CD4-positive, alpha-beta T cell treated with Interleukin-10 for 1 hour (primary cell): ENCODE measurements at places on chromosomes 7 and 10.

GRCh38 chr7:90409667-90410066 lies 6.4 kb downstream of the CLDN12 start:
- no peak for DNase-seq

GRCh38 chr10:125399289-125399688 lies 238.9 kb upstream of the CTBP2 start:
- DNase-seq, result no peak

DNA sequence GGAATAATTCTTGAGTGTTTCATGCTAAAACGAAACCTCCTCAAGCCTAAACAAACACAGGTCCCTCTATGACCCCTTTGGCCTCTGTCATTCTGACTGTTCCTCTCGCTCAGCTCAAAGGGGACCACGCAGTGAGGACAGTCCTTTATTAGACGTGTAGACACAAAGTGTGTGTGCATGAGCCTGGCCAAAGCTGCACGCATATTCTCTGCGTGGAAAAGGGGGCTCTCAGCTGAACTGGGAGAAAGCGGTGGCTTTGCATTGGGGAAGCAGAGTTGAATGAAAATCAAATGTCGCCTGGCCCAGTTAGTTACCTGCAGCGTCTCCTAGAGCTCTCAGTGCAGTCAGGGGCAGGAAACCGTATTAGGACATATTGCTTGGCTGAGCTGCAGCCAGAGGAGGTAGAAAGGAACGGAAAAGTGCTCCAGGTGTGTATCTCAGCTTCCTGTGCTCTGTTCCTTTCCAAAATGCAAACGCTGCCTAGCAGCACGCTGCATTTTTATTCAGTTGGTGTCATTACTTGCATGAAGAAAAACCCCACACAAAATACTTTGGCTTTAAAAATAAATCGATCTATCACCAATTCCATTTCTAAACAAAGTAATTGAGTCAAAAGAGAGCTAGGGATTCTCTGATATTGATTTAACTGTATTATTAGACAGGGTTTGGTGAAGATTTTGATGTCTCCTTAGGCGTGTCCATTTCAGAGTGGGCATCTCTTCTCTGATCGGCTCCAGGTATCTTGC lies 4.9 kb downstream of the GATA3 start:
- DNase-seq, result no peak

DNA sequence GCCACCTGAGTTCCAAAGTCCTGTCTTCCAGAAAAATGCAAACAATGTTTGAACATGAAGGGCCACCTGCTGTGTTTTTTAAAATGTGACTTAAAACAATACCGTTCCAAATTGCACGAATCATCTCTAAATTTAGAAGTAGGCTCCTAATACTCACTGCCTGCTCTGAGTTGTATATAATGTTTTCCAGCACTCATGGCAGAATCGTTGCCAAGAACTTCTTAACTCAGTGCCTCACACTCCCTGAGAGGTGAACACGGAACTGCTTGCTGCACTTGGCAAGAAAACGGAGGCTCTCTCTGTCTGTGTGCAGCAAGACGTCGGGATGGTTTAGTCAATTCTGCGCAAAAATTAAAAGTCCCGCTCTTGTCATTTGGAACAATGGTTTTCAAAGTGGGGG lies 757.3 kb upstream of the AUTS2 start:
- DNase-seq, result no peak

DNA sequence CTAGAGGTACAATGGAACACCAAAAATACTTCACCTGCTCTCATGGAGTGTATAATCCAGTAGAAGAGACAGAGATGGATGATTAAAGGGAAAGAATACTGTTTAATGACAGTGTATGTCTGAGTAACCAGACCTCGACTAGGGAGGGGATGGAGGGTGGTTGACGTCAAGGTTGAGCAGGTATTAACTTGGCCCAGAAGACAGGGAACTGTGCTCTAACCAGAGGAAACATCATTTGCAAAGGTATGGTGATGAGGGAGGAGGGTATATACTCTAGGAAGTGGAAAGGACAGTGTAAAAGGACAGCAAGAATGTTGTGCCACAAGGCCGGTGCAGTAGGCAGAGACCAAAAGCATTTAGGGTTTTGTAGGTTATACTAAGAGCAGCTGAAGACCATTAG lies 2.9 kb downstream of the MIOS start:
- no peak for DNase-seq

DNA sequence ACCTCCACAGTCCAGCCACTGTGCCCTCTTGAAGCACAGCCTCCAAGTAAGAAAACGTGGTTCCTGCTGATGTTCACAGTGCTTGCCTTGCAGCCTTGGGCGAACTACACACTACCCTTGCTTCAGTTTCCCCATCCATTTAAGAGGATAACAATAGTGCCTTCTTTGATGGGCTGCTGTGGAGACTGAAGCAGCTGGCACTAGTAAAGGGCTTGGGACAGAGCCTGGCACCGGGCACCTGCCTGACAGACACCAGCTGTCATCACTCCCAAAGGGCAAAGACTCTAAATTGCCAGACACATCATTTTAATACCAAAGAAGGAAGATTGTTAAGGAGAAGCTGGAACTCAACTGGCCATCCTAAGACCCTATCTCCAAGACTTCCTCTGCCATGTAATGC lies 3.1 kb upstream of the C10orf90 start:
- DNase-seq, result no peak

DNA sequence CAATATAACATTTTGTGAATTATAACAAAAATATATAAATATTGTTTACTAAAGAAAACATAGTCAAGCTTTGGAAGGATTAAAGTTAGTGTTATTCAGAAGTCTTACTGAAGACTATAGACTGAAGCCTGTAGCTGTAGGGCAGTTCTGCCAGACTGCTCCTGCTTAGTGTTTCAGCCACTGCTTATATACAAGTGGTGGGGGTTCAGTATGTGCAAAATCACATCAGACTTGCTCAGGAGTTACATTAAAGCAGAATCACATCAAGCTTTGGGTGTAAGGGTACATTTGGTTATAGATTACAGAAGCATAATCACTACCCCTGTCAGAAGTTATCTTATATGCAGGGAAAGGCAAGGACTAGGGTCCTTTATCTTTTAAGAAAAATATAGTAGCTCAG lies 653.8 kb downstream of the ANKRD7 start:
- no peak for DNase-seq

- no peak for DNase-seq
These were observed 28.4 kb downstream of the PLXNA4 start for GRCh38 chr7:132547821-132548220.

DNA sequence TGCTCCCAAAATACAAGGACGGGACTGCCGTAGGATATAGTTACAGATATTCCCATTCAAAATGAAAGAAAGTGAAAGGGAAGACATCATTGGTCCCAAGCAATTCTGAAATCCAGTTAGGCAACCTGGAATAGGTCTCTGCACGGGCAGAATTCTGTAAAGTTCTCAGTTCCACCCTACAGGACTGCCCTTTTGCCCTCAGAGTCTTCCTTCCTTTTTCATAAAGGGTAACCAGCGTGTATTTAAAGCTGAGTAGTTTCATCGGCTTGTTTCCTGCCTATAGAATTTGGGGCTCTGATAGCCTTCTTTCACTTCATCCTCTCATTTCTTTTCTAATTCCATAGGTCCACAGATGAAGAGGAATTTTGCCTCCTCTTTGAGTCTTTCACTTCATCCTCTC lies 20.0 kb downstream of the COPG2 start:
- DNase-seq, result no peak

GRCh38 chr7:124187962-124188361 lies 155.1 kb upstream of the TMEM229A start:
- no peak for DNase-seq

DNA sequence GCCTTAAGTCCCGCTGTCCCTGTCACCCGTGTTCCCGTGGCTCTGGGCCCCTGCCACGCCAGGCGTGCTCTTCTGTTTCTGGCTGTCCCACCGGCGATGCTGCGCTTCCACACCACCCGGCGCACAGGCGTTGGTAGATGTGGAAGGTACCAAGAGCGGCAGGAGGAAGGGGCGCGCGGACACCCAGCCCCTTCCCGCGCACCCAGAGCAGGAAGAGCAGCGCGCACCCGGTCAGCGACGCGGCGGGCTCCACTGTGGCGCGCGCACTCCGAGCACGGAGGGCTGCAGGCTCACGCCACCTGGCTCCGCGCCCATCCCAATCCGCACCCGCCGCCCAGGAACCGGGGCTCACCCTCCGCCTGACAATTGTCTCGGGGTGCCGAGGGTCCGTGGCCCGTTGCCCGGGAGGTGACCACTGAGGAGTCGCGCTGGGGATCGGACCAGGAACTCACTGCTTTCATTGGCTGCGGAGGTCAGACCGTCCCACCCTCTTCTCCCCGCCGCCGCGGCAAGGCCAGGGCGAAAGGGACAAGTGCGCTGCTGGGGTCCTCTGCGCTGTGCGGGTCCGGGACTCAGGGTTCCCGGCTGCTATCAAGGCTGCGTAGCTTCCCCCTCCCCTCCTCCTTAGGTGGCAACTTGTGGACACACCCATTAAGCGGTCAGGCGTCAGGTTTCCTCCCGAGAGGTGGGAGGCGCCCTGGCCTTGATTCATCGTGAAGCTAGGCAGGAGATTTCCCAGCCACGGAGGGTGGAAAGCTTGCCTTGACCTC lies 121.6 kb upstream of the ZNF92 start:
- DNase-seq, result peak; percentile 32

GRCh38 chr10:113620936-113621335 lies 42.9 kb downstream of the NRAP start:
- DNase-seq, result no peak

GRCh38 chr7:20749906-20750305 lies 36.8 kb downstream of the SP8 start:
- no peak for DNase-seq

DNA sequence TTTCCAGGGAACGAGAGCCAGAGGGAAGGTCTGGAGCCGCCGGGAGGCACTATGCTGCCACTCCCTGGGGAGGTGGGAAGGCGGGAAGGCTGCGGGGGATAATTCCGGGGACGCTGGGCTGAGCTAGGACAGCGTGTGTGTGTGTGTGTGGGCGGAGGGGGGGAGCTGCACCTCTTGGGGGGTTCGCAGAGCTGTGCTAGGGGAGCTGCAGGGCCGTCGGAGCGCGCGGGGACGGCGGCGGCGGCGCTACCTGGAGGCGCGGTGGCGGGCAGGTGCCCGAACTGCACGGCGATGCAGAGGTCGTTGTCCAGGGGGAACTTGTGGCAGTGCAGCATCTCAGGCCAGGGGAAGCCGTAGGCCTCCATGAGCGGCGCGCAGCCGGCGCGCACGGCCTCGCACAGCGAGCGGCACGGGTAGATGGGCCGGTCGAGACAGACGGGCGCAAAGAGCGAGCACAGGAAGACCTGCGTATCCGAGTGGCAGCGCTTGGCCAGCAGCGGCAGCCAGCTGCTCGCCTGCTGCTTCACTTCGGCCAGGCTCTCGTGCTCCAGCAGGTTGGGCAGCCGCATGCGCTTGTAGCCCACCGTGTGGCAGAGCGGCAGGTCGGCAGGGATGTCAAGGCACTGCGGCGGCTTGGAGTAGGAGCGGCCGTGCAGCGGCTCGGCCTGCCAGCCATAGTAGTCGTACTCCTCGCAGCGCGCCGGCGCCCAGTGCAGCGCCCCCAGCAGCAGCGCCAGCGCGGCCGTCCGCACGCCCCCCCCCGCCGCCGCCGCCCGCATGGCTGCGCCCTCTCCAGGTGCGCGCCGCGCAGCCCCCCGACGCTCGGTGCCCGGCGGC lies 526 bp downstream of the SFRP5 start:
- DNase-seq, result no peak

DNA sequence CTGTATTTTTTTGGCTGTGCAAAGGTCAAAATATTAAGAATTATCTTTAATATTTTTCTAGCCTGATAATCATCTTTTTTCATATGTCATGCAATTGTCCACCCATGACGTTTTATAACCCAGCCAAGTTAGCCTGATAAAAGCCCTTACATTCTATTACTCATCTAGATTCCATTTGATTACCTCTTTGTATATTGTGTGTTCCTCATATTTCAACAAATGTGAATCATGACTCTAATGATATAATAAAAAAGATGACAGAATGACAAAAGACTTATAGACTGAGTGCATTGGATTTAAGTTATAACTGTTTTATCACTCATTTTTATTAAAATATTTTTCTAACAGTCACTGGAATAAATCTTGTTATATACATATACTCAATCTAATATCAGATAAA lies 1560.0 kb upstream of the LRRTM3 start:
- DNase-seq, result no peak

DNA sequence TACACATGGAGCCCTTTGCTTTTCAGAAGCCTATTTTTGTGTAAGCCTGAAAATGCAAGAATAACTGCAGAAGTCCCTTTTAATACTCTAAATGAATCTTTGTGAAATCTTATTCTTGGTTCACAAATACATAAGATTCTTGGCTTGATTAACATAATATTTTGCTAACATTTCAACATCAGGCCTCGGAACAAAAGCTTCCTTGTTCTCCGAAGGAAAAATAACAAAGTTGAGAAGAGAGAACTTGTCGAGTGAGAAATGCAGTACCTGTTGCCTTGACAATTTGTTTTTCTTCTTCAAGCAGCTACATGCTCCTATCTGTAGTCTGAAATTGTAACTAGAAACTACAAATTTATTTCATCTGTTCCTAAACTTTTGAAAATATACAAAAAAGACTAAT lies 8.5 kb downstream of the NT5C2 start:
- DNase-seq, result no peak

DNA sequence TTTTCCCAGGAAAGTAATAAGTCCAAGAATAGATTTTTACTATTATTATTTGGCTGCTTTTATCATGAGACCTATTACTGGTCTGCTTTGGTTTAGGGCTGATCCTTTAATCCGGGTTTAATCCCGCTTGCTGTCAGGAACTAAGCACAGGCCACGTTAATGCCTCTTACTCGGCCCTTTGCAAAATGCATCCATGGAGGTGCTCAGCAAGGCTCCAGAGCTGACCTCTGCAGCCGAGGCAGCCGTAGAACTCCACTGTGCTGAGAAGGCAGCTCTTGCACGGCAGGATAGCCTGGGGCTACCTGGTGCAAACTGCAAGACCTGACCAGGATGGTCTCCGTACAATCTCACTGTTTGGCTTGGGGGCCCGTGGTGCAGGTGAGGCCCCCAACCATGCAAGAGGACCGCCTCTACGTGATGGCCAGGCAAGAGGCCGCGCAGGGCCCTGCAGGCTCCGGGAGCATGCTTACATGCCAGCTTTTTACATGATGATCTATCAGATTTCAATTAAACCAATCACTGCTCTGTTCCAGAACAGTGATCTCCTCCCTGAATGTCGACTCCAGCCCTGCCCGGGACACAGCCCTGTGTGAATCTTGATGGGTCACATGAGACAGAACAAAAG lies 10.4 kb upstream of the CALML3 start:
- DNase-seq, result no peak

DNA sequence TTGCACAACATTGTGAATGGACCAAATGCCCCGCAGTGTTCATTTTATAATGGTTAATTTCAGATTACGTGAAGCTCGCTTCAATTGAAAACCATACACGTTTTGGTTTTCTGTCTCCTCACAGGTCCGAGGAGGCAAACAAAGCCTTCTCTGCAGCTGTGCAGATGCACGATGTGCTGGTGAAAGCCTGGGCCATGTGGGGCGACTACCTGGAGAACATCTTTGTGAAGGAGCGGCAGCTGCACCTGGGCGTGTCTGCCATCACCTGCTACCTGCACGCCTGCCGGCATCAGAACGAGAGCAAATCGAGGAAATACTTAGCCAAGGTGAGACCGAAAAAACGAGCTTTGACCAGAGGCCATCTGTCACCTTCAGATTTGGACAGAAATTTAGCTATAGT lies 110.3 kb downstream of the TRRAP start:
- no peak for DNase-seq

- no peak for DNase-seq
These were observed 251.9 kb downstream of the GLRX3 start for GRCh38 chr10:130387936-130388580.

- DNase-seq, result no peak
These were observed 52.4 kb upstream of the DNAJB6 start for GRCh38 chr7:157284229-157285014.
